Aorta (tissue), 5 donors: ENCODE measurements at places on chromosomes 11 and 22. TPM values are rescaled to one million over a fixed set of nuclear protein-coding genes. Genes with fewer than 3 reads are reported as not detected.

Gene SMTNL1
- polyA plus RNA-seq: not detected

Gene SNU13
- polyA plus RNA-seq: 105 TPM

Gene SYCE3
- polyA plus RNA-seq: not detected

Gene C11orf21
- polyA plus RNA-seq: not detected

Gene POGLUT3
- 23.4 TPM for polyA plus RNA-seq

Gene CATSPER1
- polyA plus RNA-seq: not detected

Gene CEP126
- polyA plus RNA-seq: 14.7 TPM

Gene ARSA
- 15.7 TPM for polyA plus RNA-seq

Gene MAPK8IP2
- polyA plus RNA-seq: under 0.01 TPM

Gene TOMT
- not detected for polyA plus RNA-seq

Gene GNG3
- polyA plus RNA-seq: 0.33 TPM

Gene BATF2
- polyA plus RNA-seq: 1.9 TPM

Gene VSIG2
- polyA plus RNA-seq: 1.9 TPM

Gene FOXRED1
- 26.5 TPM for polyA plus RNA-seq

Gene PANX3
- polyA plus RNA-seq: not detected

Gene TESMIN
- polyA plus RNA-seq: 0.10 TPM

Gene MYRF
- polyA plus RNA-seq: 0.92 TPM

Gene VPREB1
- polyA plus RNA-seq: not detected

Gene SNX32
- not detected for polyA plus RNA-seq

Gene DESI1
- polyA plus RNA-seq: 11.9 TPM

Gene SEPTIN3
- polyA plus RNA-seq: not detected

Gene KCNJ5
- 1.6 TPM for polyA plus RNA-seq

Gene KDM4E
- not detected for polyA plus RNA-seq

Gene TMEM121B
- 0.50 TPM for polyA plus RNA-seq

Gene NXPE4
- polyA plus RNA-seq: not detected

Gene API5
- polyA plus RNA-seq: 37.6 TPM

Gene OR4C5
- not detected for polyA plus RNA-seq

Gene CCDC82
- 39.0 TPM for polyA plus RNA-seq

Gene TMEM151A
- polyA plus RNA-seq: not detected

Gene SLC22A12
- polyA plus RNA-seq: not detected

Gene MGAT3
- polyA plus RNA-seq: 1.1 TPM

Gene CRYAB
- 702 TPM for polyA plus RNA-seq

Gene UPK3A
- not detected for polyA plus RNA-seq

Gene FERMT3
- polyA plus RNA-seq: 38.1 TPM

Gene FAM83F
- polyA plus RNA-seq: 0.88 TPM

Gene C22orf31
- polyA plus RNA-seq: not detected

Gene SLC22A25
- polyA plus RNA-seq: not detected

Gene APOC3
- 335 TPM for polyA plus RNA-seq

Gene APLNR
- not detected for polyA plus RNA-seq

Gene PAX6
- not detected for polyA plus RNA-seq

Gene DRD4
- polyA plus RNA-seq: not detected

Gene SELENOH
- 126 TPM for polyA plus RNA-seq

Gene TMEM45B
- polyA plus RNA-seq: 10.0 TPM

Gene LDLRAD3
- polyA plus RNA-seq: 5.5 TPM

Gene DNAJC24
- polyA plus RNA-seq: 14.9 TPM

Gene KLHL35
- 2.4 TPM for polyA plus RNA-seq

Gene BCR
- 30.1 TPM for polyA plus RNA-seq

Gene DEPDC7
- polyA plus RNA-seq: 6.4 TPM

Gene MS4A15
- 0.38 TPM for polyA plus RNA-seq

Gene PRR33
- not detected for polyA plus RNA-seq

Gene MS4A4E
- polyA plus RNA-seq: 1.0 TPM

Gene BTBD18
- 0.05 TPM for polyA plus RNA-seq

Gene OR10G7
- not detected for polyA plus RNA-seq
